Left hindlimb (tissue), 1 donor: ENCODE measurements at places on chromosomes 16 and 17.

- DNase-seq, result peak; percentile 3
Observed at GRCh38 chr17:49977463-49978389, 8.7 kb downstream of the DLX4 start.

GRCh38 chr16:11101283-11101682, 154.7 kb downstream of the SOCS1 start:
- no peak for DNase-seq

- DNase-seq, result no peak
Observed at GRCh38 chr17:2815781-2816185, 19.5 kb downstream of the RAP1GAP2 start.

GRCh38 chr16:85812031-85812807, 12.7 kb downstream of the COX4I1 start:
- DNase-seq, result no peak

DNA sequence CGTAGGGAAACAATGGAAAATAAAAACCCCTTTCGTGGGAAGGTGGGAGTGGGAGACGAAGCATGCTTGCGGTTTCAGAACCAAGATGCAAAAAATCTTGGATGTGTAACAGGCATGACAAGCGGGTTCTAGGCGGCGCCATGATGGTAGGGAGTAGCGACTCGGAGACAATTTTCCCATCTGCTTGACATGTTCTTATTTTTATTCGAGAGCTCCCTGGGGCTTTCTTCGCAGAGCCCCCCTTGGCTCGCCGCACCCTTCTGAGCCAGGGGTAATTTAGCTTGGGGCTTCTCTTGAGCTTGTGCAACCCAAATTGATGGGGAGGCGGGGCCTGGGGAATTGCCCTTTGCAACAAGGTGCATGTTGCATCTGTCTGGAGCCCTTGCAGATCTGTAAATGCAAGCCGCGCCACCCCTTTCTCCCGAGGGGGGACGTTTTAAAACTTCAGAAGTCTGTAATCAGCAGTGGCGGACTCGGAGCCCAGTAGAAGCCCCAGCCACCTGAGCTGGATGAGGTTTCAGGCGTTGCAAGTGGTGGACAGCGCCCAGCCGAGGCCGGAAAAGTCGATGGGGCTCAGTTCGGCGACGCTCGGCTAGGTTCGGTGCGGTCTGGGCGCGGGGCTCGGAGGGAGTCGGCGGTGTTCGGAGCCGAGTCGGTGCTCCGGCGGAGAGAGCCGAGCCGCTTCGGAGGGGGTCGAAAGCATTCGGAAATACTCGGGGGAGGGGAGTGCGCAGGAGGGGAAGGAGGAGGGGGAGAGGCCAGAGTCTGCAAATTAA, 2.9 kb downstream of the GNAO1 start:
- DNase-seq, result peak; percentile 87

- DNase-seq, result peak; percentile 66
Observed at GRCh38 chr16:88924834-88925539, 52.0 kb downstream of the CBFA2T3 start.

DNA sequence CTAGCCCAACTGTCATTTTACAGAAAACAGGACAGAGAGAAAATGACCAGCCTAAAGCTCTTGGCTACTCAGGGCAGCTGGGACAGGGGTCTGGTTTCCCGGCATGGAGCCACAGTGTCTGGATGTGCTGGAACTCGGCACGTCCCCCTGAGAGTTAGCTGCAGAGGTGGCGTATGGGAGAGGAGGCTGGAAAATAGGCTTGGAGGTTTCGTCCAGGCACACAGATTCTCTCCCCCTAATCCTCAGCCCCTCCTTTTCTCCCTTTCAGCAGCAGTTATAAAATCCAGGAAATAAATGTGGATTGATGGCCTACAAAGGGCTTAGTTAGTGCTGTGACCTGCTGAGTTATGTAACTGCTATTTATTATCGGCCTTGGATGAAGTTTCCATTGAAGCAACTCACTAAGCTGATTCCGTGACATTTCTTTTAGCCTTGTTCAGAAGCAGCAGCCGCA, 89.5 kb upstream of the TOB1 start:
- no peak for DNase-seq

DNA sequence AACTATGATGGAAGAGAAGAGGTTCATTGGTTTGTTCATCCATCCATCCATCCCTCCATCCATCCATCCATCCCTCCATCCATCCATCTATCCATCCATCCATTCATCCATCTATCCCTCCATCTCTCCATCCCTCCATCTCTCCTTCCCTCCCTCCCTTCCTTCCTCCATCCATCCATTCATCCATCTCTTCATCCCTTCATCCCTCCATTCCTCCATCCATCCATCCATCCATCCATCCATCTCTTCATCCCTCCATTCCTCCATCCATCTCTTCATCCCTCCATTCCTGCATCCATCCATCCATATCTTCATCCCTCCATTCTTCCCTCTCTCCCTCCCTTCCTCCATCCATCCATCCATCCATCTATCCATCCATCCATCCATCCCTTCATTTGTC, 10.0 kb upstream of the PPL start:
- DNase-seq, result no peak

DNA sequence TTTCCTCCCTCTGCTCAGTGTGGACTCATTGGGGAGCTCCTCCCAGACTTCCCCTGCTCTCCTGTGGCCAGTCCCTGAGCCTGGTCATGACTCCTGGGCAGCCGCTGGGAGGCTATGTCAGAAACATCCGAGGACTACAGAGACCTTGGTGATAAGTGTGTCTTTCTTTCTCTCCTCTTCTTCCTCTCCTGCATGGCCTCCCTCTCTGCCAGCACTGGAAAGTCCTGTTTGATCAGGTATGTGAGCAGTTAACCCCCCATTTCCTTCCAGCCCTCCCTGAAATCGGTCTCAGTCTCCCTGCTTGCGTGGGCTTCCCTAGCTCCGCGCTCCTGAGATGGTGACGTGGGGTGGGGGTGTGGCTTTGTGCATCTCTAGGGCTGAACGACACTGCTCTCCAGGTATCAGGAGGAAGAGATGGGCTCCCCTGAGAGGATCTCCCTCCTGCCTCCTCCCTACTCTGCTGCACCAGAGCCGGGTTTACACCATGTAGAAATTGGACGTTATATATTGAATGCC, 2.1 kb downstream of the RHBDL3 start:
- DNase-seq, result no peak

GRCh38 chr17:75271955-75272847, 1.2 kb upstream of the MIF4GD start:
- no peak for DNase-seq

GRCh38 chr17:21528031-21528695, 152.0 kb downstream of the KCNJ12 start:
- DNase-seq, result no peak

DNA sequence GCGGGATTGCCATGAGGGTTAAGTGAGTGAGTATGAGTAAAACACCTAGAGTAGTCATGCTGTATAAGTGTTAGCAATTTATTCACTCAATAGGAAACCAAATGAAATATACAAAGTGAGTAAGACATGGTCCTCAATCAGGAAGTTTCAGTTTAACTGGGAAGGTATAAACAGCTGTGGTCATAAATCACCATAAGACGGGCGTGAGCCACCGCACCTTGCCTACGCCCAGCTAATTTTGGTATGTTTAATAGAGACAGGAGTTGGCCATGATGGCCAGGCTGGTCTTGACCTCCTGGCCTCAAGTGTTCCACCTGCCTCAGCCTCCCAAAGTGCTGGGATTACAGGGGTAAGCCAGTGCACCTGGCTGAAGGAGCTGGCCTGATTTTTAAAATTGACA, 27.0 kb downstream of the RNF135 start:
- DNase-seq, result no peak

DNA sequence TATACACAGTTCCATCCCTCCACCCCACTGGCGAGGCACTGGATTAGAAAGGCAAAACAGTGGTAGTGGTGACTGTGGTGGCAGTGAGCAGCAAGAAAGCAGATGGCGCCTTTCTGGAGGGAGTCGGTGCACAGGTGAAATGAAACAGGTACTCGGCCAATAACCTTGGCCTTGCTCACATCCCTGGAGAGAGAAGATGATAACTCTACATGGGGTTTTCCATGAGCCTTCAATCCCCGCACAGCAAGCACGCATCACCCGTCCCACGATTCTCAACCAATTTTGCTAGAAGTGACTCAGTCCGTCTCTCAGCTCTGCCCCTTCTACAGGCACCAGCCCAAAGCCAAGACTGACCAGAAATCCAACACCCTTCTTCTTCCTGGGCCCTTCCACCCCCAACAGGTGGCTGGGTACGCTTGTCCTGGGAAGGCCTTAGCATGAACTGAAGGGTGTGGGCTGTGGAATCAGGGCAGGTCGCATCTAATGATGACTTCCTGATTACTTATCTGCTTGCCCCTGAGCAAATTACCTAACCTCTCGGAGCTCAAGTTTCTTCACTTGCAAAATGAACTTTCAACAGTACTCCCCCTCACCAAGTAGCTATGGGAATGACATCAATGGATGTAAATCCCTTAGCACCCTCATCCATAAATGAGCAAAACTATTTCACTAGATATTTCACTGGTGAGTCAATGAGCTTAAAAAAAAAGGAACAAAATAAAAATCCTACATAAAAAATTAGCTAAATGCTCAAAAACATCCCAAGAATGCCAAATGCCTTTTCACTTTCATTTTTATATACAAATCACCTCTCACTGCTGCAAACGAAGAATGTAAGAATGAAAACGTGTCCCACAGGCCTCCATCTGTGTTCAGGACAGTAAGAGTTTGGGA, 18.0 kb downstream of the XPO6 start:
- no peak for DNase-seq

DNA sequence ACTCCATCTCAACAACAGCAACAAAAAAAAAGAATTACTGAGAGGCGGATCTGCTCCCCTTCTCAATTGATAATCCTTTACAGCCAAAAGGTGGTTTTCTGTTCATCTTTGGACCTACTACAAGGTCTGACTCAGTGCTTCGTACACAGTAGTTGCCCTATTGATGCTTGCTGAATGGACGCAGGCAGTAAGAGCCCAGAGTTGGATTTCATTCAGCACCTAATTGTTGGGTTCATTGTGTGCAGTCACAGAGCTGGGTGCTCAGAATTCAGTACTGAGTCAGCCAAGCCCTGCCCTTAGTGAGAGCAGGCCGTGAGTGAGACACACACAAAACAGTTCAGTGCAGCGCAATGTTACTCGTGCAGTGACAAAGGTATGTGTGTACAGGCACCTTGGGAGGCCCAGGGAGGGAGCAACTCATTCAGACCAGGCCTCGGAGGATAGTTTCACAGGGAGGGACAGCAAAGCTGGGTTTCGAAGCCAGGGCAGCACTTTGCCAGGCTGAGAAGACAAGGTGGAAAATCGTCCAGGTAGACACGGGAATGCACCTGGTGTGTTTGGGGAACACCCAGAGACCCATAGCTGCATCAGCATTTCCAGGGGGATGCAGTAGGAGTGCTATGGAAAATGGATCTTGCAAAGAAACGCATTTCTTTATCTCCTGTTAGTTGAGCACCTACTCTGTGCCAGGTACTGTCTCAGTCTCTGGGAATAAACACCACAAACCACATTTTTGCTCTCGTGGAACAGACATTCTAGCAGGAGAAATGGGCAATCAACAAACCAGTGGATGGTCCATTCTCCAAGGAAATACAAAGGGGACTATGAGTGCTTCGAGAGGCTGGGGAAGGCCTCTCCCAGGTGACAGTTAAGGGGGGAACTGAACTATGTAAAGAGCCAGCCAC, 18.1 kb upstream of the KRT17 start:
- DNase-seq, result no peak

GRCh38 chr17:32350666-32351418, 885 bp downstream of the ZNF207 start:
- DNase-seq, result no peak

GRCh38 chr16:84398701-84399100, 30.4 kb downstream of the ATP2C2 start:
- no peak for DNase-seq

DNA sequence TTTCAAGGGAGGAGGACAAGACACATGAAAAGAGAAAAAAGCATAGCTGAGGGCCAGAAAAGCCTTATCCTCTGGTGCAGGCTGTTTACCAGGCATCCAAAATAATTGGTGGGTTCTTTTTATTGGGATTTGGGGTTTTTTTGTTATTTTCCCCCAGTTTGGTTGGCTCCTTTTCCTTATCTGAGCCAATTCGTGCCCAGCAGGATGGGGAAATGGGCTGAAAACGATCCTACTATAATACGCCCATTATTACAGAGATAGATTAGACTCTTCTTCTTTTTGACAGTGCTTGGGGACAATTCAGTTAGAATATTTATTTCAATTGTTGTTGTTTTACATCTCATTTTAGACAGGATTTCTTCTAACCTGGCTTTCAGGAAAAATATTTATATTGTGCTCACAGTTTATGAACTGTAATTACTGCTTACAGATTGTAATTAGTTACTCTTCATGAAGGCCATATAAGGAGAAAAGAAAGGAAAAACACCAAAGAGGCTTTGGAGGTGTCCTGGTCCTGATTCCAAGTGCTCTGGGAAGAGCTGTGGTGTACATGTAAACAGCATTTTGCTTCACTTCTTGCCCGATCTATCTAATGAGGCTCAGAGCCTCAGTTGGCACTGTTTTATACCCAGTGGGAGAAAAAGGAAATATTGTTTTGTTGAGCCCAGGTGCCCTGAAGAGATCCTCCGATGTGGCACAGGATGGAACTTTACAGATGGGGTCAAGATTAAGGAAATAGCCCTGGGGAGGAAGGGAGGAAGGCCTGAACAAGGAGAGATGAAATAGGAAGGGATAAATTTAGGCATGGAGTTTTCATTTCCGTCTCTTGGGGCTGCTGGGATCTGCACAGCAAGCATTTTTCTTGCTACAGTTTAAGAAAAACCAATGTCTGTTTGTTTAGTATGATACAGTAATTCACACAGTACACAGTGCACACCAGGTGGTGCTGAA, 611 bp upstream of the ANKRD40 start:
- no peak for DNase-seq

GRCh38 chr16:5982979-5983378, 885.4 kb upstream of the EEF2KMT start:
- no peak for DNase-seq

GRCh38 chr16:87135246-87136030, 181.8 kb downstream of the C16orf95 start:
- no peak for DNase-seq

DNA sequence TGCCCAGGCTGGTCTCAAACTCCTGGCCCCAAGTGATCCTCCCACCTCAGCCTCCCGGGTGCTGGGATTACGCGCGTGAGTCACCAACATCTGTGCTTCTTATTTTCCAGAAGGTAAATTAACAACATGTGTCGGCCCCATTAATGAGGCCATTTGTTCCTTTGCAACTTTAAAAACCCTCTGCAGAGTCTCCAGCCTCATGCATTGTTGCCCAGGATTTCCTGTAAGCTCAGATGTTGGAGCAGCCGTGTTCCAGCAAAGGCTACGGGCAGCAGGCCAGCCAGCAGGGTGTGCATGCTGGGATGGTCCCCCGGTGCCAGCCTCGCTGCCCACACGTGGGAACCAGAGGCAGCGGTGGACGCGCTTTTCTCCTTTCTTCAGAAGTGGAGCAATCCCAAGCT, 19.1 kb upstream of the HEXD start:
- DNase-seq, result peak; percentile 90

GRCh38 chr16:57530104-57530521, 6.3 kb downstream of the CCDC102A start:
- DNase-seq, result peak; percentile 50

- no peak for DNase-seq
Observed at GRCh38 chr16:22337849-22338635, 36.4 kb downstream of the CDR2 start.

- peak; percentile 66 for DNase-seq
Observed at GRCh38 chr16:49854188-49854795, 1.6 kb downstream of the ZNF423 start.

- DNase-seq, result no peak
Observed at GRCh38 chr16:35195173-35195863, 1735.9 kb downstream of the TP53TG3F start.
